GM12878 (cell line): ENCODE measurements at places on chromosomes 1 and 21.

- H3K4me3 ChIP-seq = no peak overlapping the region
- no peaks in the 10 kb centered on the region for H3K27me3 ChIP-seq
- DNase-seq = no peak
- H3K4me1 ChIP-seq = no peaks in the 10 kb centered on the region
- H3K36me3 ChIP-seq = no peaks in the 10 kb centered on the region
Measured at GRCh38 chr1:195376190-195376589, 1232.0 kb downstream of the KCNT2 start.

- H3K4me3 ChIP-seq = no peak overlapping the region
- H3K36me3 ChIP-seq = no peaks in the 10 kb centered on the region
- no peak for DNase-seq
- H3K27me3 ChIP-seq = peaks cover 4% of the 10 kb centered on the region; the same call in 1 of the 2 replicates
Measured at GRCh38 chr21:42746240-42746592, 92.8 kb downstream of the PDE9A start.

DNA sequence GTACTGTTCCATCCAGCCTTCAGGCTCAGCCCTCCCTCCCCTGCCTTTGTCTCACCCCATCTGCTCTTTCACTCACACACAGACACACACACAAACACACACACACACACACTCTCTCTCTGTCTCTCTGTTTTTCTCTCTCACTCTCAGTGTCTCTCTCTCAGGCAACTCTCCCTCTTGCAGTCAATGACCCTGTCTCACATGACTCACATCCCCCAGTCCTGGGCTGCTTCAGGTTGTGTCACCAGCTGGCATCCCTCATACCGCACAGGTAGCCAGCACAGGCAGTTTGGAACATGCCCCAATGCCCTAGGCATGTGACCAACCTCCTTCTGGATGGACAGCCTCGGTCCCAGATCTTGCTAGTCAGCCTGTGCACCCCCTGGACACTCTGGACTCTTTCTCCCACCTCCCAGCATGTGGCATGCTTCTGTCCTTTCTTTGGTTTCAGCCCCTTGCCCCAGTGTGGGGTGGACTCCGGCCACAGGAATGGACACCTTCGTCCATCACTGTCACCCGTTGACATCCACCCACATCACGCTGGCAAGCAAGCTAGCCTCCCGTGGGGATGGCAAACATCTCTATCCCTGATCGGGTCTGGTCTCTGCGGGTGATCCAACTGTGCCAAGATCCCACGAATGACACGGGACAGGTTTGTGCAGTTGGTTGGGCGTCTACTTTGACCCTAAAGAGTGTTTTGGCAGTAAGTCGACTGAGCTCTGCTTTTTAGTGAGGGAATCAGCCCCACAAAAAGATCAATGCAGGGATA is 23.4 kb upstream of the FCGR2A start:
- H3K4me1 ChIP-seq = no peaks in the 10 kb centered on the region
- DNase-seq = no peak
- no peak overlapping the region for H3K4me3 ChIP-seq
- H3K27ac ChIP-seq = no peak overlapping the region
- no peaks in the 10 kb centered on the region for H3K36me3 ChIP-seq

DNA sequence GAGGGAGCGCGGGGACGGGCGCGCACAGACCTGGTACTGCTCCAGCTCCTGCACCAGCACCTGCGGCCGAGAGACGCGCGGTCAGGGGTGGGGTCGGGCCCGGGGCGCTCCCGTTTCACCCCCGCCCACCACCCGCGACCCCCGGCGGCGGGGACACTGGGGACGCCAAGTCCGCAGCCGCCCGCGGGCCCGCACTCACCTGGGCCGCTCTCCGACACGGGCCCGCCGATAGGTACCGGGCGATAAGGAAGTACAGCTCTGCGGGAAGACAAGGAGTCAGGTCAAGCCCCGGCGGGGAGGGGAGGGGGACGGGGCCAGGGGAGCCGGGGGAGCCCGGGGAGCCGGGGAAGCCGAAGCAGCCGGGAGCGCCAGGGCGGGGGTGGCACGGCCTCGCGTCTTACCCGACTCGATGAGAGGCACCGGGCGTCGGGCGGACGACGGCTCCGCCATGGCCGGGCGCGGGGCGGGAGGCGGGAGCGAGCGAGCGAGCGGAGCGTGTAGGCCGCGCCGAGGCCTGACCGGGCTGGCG is 326 bp downstream of the BRWD1 start:
- no peaks in the 10 kb centered on the region for H3K27me3 ChIP-seq
- H3K27ac ChIP-seq = peak overlapping the region; percentile 93; the same call in 1 of the 2 replicates
- peak overlapping the region; percentile 85 for H3K4me3 ChIP-seq
- DNase-seq = no peak
- H3K4me1 ChIP-seq = peaks cover 4% of the 10 kb centered on the region; the same call in 1 of the 2 replicates

GRCh38 chr1:101587741-101588140 is 350.9 kb downstream of the S1PR1 start:
- no peak overlapping the region for H3K27ac ChIP-seq
- peaks cover 2% of the 10 kb centered on the region; the same call in 1 of the 2 replicates for H3K27me3 ChIP-seq
- H3K4me1 ChIP-seq = no peaks in the 10 kb centered on the region
- H3K4me3 ChIP-seq = no peak overlapping the region
- no peak for DNase-seq

DNA sequence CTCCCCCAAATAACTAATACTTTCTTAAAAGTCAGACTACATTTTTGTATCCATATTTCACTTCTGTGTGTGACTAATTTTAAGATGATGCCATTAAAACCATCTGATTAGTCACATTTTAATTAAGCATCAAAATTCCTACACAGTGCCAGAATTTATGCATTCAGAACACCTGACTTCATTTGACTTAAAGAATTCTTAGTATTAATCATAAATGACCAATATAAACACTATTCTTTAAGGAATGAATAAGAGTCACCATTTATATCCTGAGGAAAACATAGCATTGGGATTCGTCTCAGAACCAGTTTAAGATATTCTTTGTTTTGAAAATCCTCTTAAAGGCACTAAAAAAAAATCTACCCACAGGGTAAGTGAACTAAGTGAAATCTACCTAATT is 37.0 kb downstream of the TM2D1 start:
- no peaks in the 10 kb centered on the region for H3K27me3 ChIP-seq
- peaks cover 3% of the 10 kb centered on the region for H3K36me3 ChIP-seq
- no peaks in the 10 kb centered on the region for H3K4me1 ChIP-seq
- no peak for DNase-seq
- no peak overlapping the region for H3K27ac ChIP-seq

DNA sequence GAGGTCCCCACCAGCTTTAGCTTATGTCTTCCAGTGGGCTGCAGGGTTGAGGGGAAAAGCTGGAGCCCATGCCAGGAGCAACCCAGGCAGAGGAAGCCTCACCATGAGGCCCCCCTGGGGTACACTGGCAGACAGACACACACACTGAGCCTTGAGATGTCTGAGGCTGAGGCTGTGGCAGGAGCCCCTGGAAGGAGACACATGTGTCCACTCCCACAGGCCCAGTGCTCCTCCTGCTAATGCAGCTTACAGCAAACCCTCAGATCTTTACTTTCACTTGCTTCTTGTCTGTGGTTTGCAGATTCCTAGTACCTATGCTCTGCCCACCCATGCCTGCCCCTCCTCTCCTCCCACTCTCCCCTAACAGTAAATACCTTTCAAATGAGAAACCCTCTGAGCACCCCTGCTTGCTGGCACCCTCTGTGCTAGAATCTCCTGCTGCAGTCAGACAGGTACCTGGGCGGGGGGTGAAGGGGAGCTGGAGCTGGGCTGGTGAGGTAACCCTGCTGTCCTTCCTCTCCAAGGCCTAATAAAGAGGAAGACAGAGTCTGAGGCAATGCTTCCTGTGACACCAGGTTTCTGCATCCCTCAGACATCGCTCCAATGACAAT is 63.4 kb upstream of the NEK2 start:
- no peaks in the 10 kb centered on the region for H3K27me3 ChIP-seq
- H3K27ac ChIP-seq = no peak overlapping the region
- no peak overlapping the region for H3K4me3 ChIP-seq
- H3K4me1 ChIP-seq = peaks cover 24% of the 10 kb centered on the region
- no peak for DNase-seq

- H3K4me1 ChIP-seq = no peaks in the 10 kb centered on the region
- H3K27ac ChIP-seq = no peak overlapping the region
Measured at GRCh38 chr21:34215911-34216717, 142.7 kb downstream of the MRPS6 start.

GRCh38 chr1:96416111-96416595 is 305.4 kb upstream of the PTBP2 start:
- no peak for DNase-seq
- no peaks in the 10 kb centered on the region for H3K27me3 ChIP-seq
- no peaks in the 10 kb centered on the region for H3K36me3 ChIP-seq
- no peak overlapping the region for H3K4me3 ChIP-seq

DNA sequence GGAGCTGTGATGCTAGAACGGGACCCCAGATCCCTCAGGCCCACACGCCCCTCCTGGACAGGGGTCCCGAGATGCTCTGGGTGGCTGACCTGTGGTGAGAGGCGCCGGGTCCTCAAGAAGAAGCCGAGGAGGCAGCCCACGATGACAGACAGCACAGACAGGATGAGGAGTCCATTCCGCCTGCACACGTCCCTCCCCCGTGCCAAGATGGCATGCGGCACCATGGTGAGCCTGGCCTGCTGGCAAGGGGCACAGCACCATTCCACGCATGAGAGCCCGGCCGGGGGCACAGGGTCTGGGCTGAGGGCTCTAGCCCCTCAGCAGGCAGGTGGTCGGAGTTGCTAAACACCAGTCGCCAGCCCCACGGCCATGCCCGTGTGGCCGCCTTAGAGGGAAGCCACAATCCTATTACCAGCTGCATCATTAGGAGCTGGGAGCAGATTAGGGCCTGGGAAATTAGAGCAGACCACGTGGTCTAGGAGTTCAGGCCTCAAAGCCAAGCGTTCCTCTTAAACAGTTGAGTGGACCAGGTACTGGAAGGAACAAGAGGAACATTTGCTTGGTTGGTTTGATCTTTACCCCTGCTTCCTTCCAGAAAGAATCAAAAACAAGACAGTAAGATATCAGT is at the start of gene SLC1A7:
Gene SLC1A7 (minus strand): TSS at position 413 of the 628 bp plus-strand sequence. CDS start 189 bp downstream, at position 224.
- H3K27ac ChIP-seq = no peak within 1 kb of the TSS
- H3K36me3 ChIP-seq = no peaks in the 10 kb centered on the region
- no peaks in the 10 kb centered on the region for H3K4me1 ChIP-seq
- no peaks in the 10 kb centered on the region for H3K27me3 ChIP-seq

GRCh38 chr1:7299994-7300393 is 471.1 kb upstream of the VAMP3 start:
- DNase-seq = no peak
- peaks cover 2% of the 10 kb centered on the region; the same call in 1 of the 2 replicates for H3K27me3 ChIP-seq
- H3K27ac ChIP-seq = no peak overlapping the region
- H3K4me3 ChIP-seq = no peak overlapping the region
- H3K36me3 ChIP-seq = no peaks in the 10 kb centered on the region

- H3K27ac ChIP-seq = no peak overlapping the region
- no peak for DNase-seq
- H3K36me3 ChIP-seq = no peaks in the 10 kb centered on the region
- H3K27me3 ChIP-seq = no peaks in the 10 kb centered on the region
Measured at GRCh38 chr1:162380061-162380846, 1.3 kb upstream of the C1orf226 start.

DNA sequence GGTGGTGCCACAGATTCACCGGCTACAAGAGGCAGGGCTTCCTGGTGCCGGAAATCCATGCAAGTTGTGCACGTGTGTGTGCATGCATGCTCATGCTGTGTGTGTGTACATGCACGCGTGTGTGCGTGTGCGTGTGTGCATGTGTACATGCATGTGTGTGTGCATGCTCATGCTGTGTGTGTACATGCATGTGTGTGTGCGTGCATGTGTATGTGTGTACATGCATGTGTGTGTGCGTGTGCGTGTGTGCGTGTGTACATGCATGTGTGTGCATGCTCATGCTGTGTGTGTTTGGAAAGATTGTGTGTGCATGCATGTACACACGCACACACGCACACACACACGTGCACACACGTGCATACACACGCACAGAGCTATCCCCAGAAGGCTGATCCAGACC is 48.9 kb downstream of the PRDM16 start:
- H3K4me3 ChIP-seq = no peak overlapping the region
- H3K36me3 ChIP-seq = no peaks in the 10 kb centered on the region
- H3K4me1 ChIP-seq = no peaks in the 10 kb centered on the region
- no peaks in the 10 kb centered on the region for H3K27me3 ChIP-seq

GRCh38 chr1:29826646-29827045 is 590.3 kb downstream of the PTPRU start:
- no peak overlapping the region for H3K4me3 ChIP-seq
- H3K4me1 ChIP-seq = no peaks in the 10 kb centered on the region
- no peak for DNase-seq
- no peaks in the 10 kb centered on the region; the same call in 1 of the 2 replicates for H3K27me3 ChIP-seq

GRCh38 chr1:39393645-39394044 is 97.8 kb upstream of the BMP8A start:
- peaks cover 24% of the 10 kb centered on the region for H3K4me1 ChIP-seq
- no peaks in the 10 kb centered on the region for H3K27me3 ChIP-seq
- no peak for DNase-seq
- no peak overlapping the region for H3K27ac ChIP-seq
- H3K4me3 ChIP-seq = no peak overlapping the region

GRCh38 chr1:66831529-66832239 is 30.6 kb upstream of the INSL5 start:
- DNase-seq = no peak
- H3K4me3 ChIP-seq = no peak overlapping the region
- no peaks in the 10 kb centered on the region for H3K4me1 ChIP-seq
- H3K36me3 ChIP-seq = no peaks in the 10 kb centered on the region

GRCh38 chr21:25733859-25734653 is 648 bp downstream of the ATP5PF start:
- DNase-seq = no peak
- no peaks in the 10 kb centered on the region for H3K27me3 ChIP-seq
- H3K4me3 ChIP-seq = peak overlapping the region; percentile 98
- peaks cover 2% of the 10 kb centered on the region; the same call in 1 of the 2 replicates for H3K36me3 ChIP-seq

DNA sequence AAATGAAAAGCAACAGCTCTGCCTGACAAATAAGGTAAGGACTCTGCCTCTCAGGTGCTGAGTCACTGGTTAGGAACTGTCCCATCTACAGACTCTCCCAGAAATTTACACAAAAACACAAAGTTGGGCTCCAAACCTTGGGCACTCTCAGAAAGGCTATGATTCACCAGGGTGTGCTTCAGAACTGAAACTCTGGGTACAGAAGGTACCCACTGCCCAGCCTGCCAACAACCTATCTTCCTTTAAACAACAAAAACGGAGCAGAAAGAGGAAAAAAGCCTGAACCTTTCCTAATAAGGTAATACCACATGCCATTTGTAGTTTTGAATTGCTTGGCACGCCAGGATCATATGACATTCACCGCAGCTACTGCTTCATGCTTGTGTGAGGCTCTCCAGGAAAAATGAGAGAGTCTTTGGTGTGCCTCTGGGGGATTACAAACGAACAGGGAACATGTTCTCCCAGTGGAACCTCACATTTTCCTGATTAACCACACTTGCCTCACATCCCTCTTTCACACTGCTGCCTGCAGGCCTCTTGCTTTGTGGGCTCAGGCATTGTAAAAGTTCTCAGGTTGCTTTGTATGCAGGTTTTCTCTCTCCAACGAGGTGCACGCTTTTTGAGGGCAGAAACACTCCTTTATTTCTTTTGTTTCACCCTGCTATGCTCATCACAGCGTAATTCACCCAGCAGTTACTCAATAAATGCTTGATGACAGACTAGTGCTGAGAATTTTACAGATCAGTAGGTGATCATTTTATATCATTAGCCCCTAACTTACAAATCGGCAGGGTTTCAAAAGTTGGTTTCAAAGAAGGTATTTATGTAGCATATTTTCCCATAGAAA is 65.1 kb downstream of the GADD45A start:
- H3K4me3 ChIP-seq = no peak overlapping the region
- H3K27me3 ChIP-seq = no peaks in the 10 kb centered on the region
- no peaks in the 10 kb centered on the region for H3K36me3 ChIP-seq
- DNase-seq = no peak
- no peak overlapping the region; the same call in 1 of the 2 replicates for H3K27ac ChIP-seq
- H3K4me1 ChIP-seq = peaks cover 23% of the 10 kb centered on the region
